Fibroblast of the aortic adventitia (primary cell): ENCODE measurements at places on chromosomes 4 and X. TPM values are rescaled to one million over a fixed set of nuclear protein-coding genes. Genes with fewer than 3 reads are reported as not detected.

Gene EFHC2
- total RNA-seq: 0.45 and 0.49 TPM in 2 replicates

Gene TLR3
- 3.3 and 11.6 TPM in 2 replicates for total RNA-seq

Gene TCEAL2
- not detected in 2 replicates for total RNA-seq

Gene NXF2B
- total RNA-seq: not detected in 2 replicates

Gene FAM156A
- 9.8 and 16.8 TPM in 2 replicates for total RNA-seq
